ENCODE measurements at places on chromosomes 11 and 22.

DNA sequence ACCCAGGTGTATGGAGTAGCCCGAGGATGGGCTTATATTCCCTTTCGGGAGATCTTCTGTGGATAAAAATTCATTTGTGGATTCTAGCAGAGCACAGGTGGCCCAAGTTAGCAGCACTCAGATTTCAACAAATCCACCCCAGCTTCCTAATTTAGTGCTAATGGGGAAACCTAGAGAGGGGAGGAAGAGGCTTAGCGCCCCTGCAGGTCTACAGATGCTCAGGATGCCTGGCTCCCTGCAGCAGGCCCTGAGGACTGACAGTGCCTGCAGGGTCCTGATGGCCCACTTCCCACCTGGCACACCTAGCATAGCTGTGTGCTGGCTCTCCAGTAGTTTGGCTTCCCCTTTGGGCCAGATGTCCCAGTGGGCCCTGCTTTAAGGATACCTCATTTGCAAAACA lies 6.5 kb downstream of the DGAT2 start:
- DNase-seq, result no peak

DNA sequence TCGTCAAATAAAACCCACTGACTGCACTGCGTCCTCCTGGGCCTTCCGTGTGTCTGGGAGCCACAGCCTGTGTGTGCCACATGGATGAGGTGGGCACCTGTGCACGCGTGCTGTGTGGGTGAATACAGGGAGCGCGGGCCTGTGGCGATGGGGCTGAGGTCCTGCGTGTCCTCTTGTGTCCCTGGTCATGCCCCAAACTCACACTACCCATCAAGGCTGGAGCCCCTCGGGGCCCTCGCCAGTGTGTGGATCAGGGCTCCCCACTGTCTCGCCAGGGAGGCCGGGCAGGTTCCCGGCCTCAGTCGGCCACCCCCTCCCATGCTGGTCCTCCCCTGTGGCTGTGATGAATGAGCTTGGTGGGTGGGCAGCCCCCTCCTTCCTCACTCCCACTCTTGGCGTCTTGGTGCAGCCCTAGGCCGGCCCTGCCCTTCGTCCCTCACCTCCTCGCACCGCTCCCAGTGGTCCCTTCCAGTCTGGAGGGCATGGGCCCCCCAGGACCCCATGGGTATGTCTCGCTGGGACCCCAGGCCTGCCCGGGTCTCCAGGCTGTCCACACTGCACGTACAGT lies 707 bp upstream of the CD151 start:
- no peak for DNase-seq

DNA sequence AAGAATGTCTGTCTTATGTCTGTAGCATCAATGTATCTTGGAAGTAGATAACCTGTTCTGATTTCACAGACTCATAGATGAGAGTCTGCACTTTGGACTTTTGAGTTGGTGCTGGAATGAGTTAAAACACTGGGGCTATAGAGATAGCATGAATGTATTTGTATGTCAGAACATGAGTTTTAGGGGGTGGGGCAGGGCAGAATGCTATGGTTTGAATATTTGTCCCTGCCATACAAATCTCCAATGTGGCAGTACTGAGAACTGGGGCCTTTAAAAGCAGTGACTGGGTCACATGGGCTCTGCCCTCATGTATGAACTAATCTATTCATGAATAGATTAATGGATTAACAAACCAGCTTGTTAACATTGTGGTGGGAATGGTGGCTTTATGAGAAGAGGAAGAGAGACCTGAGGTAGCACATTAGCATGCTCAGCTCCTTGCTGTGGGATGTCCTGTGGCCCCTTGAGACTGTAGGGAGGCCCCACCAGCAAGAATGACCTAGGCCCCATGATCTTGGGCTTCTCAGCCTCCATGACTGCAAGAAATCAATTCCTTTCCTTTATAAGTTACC lies 15.5 kb upstream of the OR52K1 start:
- no peak for DNase-seq

- peak; percentile 14 for DNase-seq
These were observed at the start of gene AMOTL1 for GRCh38 chr11:94767701-94768601. TSS of gene AMOTL1 (plus strand) at chr11:94768356. CDS start at chr11:94768512, 156 bp downstream.

- DNase-seq, result no peak
These were observed 16.5 kb upstream of the APOBEC3A start for GRCh38 chr22:38940811-38941384.

GRCh38 chr11:1253103-1253485 lies 30.2 kb downstream of the MUC5B start:
- DNase-seq, result no peak

GRCh38 chr22:24989541-24989951 lies 37.0 kb downstream of the KIAA1671 start:
- no peak for DNase-seq

DNA sequence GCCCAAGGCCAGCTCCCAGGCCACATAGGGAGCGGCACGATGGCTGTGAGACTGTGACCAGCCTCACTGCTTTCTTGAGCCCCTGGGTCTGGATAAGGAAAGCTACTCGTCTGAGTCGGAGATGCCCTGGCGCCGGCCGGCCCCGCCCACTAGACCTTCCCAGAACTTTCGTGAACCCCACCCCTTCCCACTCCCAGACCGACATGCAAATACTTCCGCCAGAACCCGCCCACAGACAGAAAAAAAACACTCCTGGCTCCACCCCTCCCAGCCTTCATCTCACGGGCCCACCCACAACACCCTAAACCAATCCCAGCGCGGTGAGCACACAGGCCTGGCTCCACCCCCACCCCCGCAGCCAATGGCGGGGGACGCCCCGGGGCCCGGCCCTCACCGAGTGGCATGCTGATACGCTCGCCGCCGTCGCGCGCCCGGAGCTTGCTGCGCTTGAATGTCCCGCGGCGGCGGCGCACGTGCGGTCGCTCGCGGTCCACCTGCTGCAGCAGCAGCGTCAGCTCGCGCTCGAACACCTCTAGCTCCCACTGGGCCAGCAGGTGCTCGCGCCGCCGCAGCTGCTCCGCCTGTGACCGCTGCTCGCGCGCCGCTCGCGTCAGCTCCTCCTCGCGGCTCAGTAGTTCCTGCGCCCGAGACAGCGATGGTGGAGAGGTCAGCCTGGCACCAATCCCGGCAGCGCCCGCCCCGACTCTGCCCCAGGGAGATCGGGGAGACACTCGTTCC lies 7.0 kb downstream of the MAP3K11 start:
- DNase-seq, result no peak

- DNase-seq, result no peak
These were observed 59.0 kb upstream of the PDE3B start for GRCh38 chr11:14584595-14584994.

DNA sequence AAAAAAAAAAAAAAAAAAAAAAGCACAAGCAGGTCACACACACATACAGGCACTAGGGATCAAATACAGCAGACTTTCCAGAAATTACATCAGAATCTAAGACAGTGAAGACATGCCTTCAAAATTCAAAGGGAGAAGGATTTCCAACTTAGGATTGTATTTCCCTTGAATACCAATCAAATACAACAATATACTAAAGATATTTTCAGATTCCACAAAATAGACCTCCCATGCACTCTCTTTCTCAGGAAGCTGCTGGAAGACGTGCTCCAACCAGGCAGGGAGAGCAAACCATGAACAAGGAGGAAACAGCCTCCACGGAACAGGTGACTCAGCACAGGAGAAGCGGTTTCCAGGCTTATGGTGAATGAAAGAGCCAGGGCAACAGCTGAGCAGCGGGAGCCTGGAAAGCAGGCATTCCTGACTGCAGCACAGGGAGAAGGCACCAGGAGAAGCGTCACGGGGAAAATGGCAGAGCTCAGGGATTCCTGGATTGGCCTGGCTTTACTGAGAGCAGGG lies 32.0 kb downstream of the TMEM184B start:
- no peak for DNase-seq

DNA sequence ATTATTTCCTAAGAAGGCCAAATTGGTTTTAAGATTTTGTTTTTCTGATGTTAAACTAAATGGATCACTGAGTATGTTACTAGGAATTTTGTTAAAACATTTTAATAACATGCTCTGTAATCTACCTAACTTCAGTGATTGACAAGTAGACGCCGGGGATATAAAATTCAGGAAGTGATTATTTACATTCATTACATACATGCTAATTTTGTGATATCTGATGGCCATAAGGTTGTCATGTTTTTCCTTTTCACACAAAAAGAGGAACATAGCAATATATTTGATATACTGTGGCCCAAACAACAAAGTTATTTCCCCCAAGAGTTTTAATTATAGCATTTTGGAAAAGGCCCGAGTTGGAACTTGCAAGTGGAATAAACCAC lies 12.1 kb downstream of the SCUBE1 start:
- no peak for DNase-seq

DNA sequence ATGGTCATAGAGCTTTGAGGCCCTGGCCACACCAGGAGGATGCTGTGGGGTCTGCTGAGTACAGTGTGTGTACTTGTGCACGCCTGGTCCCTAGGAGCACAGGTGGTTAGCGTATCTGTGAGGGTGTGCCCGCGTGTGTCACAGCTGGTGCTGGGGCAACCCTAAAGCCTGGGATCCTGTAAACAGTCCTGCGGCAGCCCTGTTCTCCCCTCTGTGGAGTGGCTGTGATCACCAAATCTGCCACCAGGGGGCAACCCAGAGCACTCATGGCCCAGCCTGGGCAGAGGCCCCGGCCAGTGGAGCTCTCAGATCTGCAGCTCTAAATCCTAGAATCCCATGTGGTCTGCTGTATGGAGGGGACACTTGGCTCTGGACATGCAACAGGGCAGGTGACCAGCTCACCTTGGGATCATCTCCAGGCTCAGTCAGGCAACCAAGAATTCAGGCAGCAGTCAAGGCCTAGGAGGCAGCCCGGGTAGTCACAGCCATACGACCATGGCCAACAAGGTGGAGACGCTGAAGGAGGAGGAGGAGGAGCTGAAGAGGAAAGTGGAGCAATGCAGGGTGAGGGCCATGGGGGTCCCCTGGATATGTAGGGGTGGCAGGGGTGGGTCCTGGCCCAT lies 3.9 kb downstream of the SH3BP1 start:
- peak; percentile 72 for DNase-seq

- no peak for DNase-seq
These were observed 9.2 kb downstream of the TIGD3 start for GRCh38 chr11:65363770-65364169.

GRCh38 chr22:50001388-50002231 lies 11.0 kb downstream of the IL17REL start:
- no peak for DNase-seq

GRCh38 chr11:48036466-48036865 lies 56.1 kb downstream of the PTPRJ start:
- no peak for DNase-seq

GRCh38 chr11:130023204-130023603 lies 20.6 kb upstream of the PRDM10 start:
- DNase-seq, result no peak

GRCh38 chr11:40241524-40242051 lies 1217.9 kb downstream of the LRRC4C start:
- no peak for DNase-seq

- DNase-seq, result no peak
These were observed 110.8 kb downstream of the GRIK4 start for GRCh38 chr11:120622189-120622875.

GRCh38 chr22:20181194-20181883 lies 30.5 kb upstream of the CCDC188 start:
- DNase-seq, result no peak

GRCh38 chr22:48660790-48661740 lies 1166.6 kb downstream of the BRD1 start:
- no peak for DNase-seq

DNA sequence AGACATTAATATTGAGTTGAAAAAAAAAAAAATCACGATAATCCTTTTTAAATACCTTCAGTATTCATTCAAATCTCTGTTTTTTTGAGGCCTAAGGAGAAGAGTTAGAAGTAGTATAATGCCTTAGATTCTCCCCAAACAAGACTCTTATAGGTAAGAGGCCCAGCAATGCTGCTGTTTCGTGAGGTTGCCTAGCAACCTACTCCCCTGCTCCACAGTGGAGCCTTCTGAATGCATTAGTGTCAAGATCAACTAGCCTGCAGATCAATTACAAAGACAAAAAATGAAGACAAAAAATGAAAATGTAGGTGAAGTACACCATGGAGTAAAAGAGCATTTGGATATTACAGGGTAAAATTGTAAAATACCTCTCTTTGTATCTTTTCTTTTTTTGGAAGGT lies 229.8 kb upstream of the LUZP2 start:
- no peak for DNase-seq

- peak; percentile 9 for DNase-seq
These were observed 60.2 kb upstream of the LYVE1 start for GRCh38 chr11:10628508-10629236.

GRCh38 chr22:22397875-22398524 lies 110.5 kb downstream of the ZNF280B start:
- no peak for DNase-seq

All from T-helper 1 cell (primary cell).